Skeletal muscle cell (primary cell): ENCODE measurements at places on chromosomes 4 and X.

DNA sequence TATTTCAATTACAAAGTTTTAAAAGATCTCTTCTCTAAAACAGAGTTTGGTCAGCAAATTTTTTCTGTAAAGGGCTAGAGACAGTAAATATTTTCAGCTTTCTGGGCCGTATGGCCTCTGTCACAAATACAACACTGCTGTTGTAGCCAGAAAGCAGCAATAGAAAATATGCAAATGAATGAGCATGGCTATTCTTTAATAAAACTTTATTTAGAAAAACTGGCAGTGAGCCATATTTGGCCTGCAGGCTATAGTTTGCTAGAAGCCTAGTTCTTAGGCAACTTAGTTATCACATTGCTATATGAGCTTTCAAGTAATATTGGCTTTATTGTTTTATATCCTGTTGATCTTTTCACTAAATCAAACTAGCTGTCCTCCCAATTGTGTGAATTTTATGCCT, 26.5 kb upstream of the XK start:
- DNase-seq, result no peak

- DNase-seq, result no peak
Measured at GRCh38 chrX:40083120-40083978, 14.4 kb downstream of the BCOR start.

GRCh38 chr4:163331629-163332376, 593 bp downstream of the NPY1R start:
- DNase-seq, result no peak

DNA sequence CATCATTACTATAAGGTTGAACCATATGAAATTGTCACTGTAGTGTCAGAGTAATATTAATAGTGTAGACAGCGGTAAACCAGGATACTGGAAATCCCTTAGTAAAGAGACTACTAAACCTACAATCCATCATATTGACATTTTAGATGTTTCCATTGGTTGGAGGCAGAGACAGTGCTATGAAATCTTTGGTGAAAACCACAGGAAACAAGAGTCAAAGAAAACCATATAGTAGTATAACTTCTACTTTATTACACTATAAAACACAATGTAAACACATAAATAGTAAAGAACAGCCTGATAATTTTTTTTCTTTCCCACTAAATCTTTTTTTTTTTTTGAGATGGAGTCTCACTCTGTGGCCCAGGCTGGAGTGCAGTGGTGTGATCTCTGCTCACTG, 15.9 kb downstream of the RELL1 start:
- DNase-seq, result no peak

GRCh38 chr4:83248486-83248885, 36.1 kb downstream of the COQ2 start:
- no peak for DNase-seq

- DNase-seq, result no peak
Measured at GRCh38 chr4:141458501-141458900, 177.9 kb upstream of the IL15 start.

DNA sequence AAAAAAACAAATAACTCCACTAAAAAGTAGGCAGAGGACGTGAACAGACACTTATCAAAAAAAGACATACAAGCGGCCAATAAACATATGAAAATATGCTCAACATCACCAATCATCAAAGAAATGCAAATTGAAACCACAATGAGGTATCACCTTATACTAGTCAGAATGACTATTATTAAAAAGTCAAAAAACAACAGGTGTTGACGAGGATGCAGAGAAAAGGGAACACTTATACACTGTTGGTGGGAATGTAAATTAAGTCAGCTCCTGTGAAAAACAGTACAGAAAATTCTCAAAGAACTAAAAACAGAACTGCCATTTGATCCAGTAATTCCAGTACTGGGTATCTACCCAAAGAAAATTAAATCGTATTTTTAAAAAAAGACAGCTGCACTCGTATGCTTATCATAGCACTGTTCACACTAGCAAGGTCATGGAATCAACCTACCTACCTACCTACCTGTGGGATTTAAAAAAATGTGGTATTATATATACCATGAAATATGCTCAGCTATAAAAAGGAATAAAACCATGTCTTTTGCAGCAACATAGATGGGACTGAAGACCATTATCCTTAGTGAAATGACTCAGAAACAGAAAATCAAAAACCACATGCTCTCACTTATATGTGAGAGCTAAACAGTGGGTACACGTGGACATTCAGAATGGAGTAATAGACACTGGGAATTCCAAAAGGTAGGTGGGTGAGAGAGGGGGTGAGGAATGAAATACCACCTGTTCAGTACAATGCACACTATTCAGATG, 24.8 kb upstream of the PTPN13 start:
- DNase-seq, result no peak

DNA sequence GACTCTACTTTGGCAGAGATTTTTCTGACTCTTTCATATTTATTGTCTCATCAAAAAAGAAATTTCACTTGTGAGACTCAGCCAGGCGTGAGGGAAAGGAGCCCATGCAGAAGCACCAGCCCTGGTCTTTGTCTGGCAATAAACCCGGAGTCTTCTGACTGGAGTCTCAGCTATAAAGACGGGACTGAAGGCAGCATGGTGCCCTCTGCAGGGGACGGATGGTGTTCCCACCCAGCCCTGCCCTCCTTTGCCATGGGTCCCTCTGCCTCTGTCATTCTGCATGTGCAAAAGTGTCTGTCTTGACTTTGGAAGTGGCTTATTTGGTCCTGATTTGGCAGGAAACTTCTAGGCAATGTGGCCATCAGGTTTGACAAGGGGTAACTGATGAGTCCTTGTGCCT, 14.2 kb downstream of the ZNF185 start:
- no peak for DNase-seq

DNA sequence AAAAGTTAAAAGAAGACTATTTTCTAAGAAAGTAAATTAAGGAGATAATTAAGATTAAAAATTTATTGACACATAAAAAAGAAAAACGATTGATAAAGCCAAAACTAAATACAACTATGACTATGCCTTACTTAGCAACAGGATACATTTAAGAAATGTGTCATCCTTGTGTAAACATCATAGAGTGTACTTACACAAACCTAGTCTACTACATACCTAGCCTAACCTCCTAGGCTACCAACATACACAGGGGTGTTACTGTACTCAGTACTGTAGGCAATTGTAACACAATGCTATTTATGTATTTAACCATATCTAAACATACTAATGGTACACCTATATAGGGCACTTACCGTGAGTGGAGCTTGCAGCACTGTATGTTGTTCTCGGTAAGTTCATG, 108.3 kb downstream of the ANXA10 start:
- DNase-seq, result no peak

DNA sequence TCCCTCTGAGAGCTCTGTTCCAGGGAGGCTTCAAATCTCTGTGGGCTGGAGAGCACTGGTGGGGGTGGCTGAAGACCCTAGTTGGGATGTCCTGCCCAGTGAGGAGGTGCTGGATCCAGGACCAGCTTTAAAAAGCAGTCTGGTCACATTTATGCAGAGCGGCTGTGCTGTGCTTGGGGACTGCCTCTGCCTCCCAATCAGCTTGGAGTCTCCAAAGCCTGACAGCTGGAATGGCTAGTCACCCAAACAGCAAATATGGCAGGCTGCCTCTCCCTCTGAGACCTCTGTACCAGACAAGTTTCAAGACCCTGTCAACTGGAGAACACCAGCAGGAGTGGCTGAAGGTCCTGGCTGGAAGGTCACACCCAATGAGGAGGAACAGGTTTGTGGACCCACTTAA, 848.1 kb upstream of the DIAPH2 start:
- DNase-seq, result no peak

GRCh38 chr4:107541511-107541910, 178.5 kb downstream of the PAPSS1 start:
- DNase-seq, result no peak

- no peak for DNase-seq
Measured at GRCh38 chr4:83238393-83239248, 46.0 kb downstream of the COQ2 start.

- DNase-seq, result peak; percentile 28
Measured at GRCh38 chr4:151202851-151203455, 74.0 kb upstream of the PRSS48 start.

DNA sequence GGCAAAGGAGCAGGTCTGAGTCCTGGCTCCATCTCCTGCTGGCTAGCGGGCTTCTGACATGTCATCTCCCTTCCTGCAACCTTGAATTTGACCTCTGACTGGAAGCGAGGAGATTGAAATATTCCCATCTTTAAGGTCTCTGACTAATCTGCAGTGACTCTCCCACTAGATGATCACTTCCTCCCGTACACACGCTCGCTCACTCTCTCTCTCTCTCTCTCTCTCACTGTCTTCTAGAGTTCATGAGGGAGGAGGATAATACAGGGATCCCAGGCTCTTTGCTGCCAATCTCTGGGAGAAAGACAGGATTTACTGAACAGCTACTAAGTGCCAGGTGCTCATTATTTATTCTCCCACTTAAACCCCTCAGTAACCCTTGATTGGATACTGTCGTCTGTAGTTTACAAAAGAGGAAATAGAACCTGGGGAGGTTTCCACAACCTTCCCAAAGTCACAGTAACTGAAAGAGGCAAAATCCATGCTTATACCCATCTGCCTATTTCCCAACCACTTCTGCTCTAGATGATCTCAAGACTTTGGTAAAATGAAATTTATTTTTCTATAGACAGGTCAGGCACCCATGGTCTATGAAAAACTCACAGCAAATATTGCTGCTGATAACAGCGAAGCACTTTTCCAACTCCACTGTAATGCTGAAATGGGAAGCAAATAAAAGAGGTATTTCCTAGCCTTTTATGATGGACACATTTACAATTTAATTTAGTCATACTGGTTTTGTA, 193.5 kb upstream of the C1QTNF7 start:
- DNase-seq, result peak; percentile 72

DNA sequence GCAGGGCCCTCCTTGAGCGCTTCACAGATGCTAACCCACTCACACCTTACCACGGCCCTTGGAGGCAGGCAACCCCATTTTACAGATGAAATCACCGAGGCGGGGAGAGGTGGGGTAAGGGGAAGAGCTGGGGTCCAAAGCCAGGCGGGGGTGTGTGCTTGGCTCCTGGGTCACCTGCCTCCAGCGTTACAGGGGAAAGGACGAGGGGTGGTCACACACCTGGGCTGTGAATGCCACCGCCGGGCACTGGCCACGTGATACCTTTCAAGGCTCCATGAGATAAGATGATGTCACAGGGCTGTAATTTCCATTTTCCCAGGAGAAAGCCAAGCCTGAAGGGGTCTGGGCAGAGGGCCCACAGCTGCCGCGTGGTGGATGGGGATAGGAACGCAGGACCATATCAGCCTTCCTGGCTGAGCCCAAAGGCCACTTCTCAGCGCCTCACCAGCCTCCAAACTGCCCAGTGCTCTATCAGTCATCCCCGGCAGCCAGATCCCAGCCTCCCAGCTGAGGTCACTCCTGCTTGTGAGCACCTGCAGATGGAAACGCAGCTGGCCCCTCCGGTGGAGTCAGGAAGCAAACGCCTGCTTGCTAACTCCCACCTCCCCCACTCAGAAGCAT, 62.4 kb upstream of the CRMP1 start:
- DNase-seq, result no peak

DNA sequence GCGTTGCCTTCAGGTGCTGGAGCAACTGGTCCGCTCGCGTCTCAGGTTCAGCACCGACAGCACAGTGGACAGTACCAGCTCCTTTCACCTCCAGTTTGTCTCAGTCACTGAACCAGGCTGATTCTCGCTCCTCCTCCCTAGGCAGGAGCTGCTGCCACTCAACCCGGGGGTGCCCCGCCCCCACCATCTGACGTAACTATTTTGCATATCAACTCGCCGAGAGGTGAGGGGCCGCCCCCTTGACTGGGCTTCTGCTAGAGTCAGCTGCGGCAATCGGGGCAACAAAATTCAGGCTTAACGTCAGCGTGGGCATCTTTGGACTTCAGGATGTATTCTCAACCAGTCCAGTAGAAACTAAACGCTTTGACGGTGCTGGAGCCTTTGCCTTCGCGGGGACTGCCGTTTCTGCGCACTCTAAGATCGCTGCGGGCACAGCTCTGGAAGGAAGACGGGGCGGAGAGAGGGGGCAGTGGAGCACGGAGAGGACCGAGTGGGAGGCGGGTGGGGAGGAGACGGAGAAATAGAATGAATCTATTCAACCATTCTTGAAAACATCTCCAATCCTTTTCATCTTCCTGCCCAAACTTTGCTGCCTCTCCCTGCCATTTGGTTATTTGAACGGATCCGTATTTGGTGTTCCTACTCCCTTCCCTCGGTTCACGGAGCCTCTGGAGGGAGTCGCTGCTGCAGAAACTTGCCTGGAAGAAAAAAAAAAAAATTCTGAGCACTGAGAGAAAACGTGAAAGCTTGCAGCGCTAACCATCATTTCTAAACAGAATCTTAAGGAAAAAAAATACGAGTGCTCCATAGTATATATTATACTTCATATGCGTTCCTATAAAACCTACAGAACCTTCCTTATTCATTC, at the start of gene FSTL5:
FSTL5 (minus strand) TSS at position 109 of the 868 bp plus-strand sequence. CDS start 52,604 bp downstream, outside the sequence.
- DNase-seq, result peak; percentile 7

DNA sequence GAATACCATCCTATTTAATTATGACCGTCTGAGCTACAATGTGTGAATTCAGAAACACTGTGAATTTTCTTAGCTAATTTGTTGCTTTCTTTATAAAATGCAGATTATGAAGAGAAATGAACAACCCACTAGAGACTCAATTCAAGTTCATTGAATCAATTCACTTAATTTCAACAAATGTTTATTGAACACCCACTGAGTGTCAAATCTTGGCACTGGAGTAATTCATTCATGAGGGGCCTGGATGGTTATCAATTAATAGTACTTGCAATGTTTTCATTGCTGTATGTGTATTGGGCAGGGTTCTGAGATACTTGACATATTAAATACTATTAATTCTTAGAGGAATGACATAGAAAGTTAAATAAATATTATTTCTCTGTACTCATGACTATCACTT, 789.4 kb downstream of the STPG2 start:
- no peak for DNase-seq

DNA sequence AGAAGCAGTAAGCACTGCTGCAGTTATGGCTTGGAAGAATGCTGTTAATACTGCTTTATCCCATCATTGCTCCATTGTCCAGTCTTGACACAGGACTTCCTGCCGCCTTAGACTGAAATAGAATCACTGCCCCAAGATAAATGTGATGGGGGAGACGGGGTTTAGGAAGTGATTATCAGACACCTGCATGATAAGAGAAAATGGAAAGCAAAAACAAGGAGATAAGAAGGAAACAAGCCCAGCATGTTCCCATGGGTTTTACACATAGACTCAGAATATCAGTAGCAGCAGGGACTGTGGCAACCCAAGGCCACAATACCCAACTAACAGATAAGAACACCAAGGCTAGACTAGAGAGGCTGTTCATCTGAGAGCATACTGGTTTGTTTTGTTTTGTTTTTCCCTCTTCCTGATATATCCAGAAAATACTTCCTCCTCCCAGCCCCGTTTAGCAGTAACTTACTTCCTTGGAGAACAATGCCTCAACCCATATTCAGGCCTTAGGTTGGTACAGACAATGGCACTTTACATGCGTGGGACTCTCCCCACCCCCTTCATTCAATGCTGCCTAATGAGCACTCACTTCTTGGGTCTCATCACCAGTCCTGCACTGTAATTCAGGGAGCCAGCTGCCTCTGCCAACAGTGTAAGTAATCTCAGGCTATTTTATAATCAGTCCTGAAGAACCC, 232.6 kb downstream of the CBR4 start:
- DNase-seq, result no peak

DNA sequence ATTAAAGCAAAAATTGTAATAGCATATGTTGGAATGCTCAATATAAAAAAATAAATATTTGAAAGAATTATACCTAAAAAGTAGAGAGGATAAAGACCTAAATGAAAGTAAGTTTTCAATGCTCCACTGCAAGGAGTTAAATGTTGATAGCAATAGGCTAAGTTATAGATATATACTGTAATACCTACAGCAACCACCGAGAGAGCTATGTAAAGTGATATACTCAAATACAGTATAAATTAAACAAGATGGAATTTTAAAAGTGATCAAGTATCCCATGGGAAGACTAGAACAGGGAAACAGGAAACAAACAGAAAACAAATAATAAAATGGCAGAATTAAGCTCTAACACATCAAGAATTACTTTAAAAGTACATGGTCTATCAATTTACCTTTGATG, 73.9 kb downstream of the CASP3 start:
- DNase-seq, result no peak
